ENCODE measurements at places on chromosomes 3 and 15. TPM values are rescaled to one million over a fixed set of nuclear protein-coding genes. Genes with fewer than 3 reads are reported as not detected.

Gene ALDH1L1
- polyA plus RNA-seq: not detected

DNA sequence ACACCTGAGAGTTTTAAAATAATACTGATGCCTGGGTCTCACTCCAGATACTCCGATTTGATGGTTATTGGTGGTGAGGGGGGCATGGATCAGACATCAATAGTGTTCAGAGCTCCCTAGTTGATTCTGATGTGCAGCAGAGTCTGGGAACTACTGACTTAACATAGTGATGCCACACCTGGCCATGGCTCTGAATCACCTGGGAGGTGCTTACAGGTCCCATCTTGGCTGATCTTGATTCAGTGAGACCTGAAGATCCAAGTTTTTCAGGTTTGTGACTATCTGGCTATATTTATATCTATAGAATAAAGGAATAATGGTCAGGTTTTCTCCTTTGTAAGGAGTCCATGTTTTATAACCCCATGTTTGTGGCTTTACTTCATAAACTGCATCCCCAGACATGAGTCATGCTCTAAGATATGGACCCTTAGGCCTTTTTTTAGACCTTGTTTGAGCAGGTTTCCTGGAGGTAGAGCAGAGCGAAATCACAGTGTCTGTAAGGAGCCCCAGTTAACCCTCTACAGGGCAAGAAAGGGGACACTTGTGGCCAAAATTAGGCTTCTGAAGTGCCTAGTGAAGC lies 101.4 kb downstream of the LARS2 start:
- no peak for DNase-seq

GRCh38 chr15:90039996-90040395 lies 38.9 kb downstream of the ZNF710 start:
- DNase-seq: no peak

- no peak for DNase-seq
These were observed 17.1 kb downstream of the SLC9A9 start for GRCh38 chr3:143831208-143831607.

- no peak for DNase-seq
These were observed 37.5 kb downstream of the CD86 start for GRCh38 chr3:122092460-122093165.

GRCh38 chr15:75597667-75598341 lies 18.7 kb upstream of the PTPN9 start:
- no peak for DNase-seq

Measured in AG04450 (cell line).